EH (cell line): ENCODE measurements at places on chromosomes 5 and 9.
A peak's percentile ranks its signal among the peaks of the same experiment; 100 is the strongest.

GRCh38 chr5:1106385-1107166, 5.3 kb downstream of the SLC12A7 start:
- DNase-seq = no peak

DNA sequence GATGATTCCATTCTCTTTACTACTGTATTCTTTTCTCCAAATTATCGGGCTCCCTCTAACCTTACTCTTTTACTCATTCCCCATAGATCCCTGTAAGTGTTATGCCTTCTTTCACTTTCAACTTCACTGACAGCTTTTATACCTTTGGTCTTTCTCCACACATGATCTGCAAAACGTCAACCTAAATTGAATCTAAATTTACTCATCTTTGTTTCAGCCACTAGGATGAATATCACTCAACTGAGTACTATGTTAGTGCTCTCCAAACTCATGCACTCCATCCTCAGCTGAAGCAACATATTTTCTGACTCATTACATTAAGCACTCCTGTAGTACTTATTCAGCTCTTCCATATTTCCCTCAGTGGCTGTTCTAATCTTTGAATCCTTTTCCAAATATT, 133.4 kb downstream of the ADAMTS19 start:
- DNase-seq = no peak

- DNase-seq = no peak
Measured at GRCh38 chr5:7894860-7895259, 25.9 kb downstream of the MTRR start.

DNA sequence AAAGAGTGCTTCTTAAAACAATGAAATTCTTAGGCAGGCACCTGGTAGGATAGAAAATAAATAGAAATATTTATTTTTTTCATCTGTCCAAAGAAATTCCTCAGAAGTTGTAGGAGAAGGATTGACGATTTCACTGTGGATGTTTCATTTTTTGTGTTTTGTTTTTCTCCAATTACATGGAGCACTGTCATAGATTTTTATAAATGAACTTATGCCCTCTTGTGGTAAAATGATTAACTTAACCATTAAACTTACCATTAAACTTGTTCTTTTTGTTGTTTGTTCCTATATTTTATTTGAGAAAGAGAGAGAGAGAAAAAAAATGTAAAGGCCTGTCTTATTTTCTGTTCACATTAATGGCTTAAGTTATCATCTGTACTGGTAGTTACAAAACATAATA, 339.2 kb downstream of the PRR16 start:
- peak; percentile 46 for DNase-seq

DNA sequence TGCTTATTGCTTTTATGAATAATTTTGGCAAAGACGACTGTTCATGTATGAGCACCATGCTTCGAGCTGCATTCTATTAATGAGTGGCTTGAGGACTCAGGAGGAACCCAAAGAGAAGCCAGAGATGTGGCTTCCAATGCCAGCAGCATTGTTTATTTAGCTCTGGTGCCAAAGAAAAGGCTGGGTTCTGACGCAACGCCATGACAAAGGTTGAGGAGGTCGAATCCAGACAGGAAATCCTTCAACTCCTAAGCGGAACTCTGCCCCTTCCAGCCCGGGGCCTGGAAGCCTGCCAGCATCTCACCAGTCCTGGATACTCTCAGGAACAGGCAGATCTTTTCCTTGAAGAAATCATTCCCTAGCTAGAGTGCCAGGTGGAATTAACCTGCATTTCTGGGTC, 104.4 kb downstream of the ARHGAP26 start:
- DNase-seq = peak; percentile 60

GRCh38 chr5:14868771-14869170, 2.8 kb downstream of the ANKH start:
- no peak for DNase-seq

- DNase-seq = peak; percentile 52
Measured at GRCh38 chr5:175494264-175495183, 16.2 kb downstream of the SFXN1 start.

DNA sequence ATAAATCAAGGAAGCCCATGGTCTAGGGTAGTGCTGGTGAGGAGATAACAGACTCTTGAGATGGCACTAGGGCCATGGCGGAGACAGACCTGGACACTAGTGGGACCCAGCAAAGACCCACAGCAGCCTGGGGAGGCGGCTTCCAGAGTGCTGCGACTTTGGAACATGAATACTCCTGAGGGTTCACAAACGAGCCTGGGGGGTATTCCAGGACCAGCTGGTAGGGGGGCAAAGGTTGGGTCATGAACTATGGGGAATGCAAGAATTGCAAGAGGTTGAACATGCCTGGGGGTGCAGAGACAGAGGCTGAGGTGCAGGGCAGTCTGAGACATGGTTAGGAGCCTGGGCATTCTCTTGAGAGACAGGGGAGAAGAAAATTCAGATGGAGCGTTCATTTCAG, 43.8 kb upstream of the SPTLC1 start:
- DNase-seq = no peak

DNA sequence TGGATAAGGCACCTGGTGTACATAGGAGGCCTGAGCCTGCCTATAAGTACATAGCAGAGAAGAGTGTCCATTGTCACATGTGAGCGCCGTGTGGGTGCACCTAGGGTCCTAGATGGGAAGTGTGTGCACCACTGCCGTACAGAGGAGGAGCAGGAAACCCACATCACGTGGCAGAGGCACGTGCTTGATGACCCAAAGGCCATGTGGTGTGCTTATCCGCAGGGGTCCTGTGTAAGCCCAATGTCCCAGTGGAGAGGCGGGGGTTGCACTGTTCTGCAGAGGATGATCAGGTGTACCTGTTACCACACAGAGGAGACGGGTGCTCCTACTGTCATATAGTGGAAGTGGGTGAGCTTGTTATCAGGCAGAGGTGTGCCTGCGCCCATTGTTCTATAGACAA, 354.1 kb upstream of the IRX2 start:
- no peak for DNase-seq
